Effector memory CD4-positive, alpha-beta T cell (primary cell): ENCODE measurements at places on chromosomes 3 and 15.

DNA sequence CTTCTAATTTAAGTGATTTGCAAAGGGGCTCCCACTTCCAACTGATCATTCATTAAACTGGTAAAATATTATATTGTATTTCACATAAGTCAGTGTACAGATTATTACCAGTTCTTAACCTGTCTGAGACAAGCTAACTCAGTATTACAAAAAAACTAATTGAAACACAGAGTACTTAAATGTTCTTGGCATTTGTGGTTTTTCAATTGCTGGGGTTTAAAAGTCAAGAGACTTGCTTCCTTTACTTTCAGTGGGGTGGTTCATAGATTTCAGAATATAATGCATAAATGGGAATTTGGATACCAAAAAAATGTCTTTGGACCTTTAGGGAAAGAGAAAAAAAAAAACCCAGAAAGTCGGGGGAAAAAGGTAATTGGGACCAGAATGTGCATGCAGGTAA lies 85.0 kb downstream of the ATP10A start:
- no peak for DNase-seq

DNA sequence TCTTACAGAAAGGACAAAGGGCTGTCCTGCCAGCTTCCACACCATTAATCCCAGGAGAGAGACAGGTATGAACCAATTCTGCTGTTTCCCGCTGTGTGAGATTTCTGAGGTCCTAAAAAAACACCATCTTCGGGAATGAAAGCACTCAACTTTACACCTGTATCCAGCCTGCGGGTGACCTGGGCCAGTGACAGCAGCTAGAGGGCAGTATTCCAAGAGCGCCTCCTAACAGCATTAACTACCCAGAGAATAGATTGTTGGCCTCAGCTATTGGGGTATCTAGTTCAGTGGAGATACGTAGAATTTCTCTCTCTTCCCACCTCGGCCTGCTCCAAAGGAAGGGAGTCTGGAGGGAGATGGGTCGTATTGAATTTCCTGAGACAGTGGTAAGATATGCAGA lies 55.1 kb downstream of the WDR76 start:
- no peak for DNase-seq

DNA sequence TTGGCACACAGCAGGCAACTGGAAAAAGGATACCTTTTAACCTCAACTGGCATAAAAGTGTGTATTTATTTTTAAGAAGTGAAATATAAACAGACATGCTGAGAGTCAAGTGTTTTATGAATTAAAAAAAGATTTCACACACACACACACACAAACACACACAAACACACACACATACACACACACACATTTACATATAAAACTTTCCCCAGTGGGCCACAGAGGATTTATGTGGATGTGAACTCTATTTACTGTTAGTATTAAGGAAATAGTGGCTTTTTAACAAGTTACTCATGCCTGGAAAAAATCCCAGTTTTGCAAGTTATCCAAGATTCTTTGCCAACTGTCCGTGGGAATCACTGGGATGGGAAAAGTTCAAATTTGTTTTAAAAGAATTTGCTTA lies 725.9 kb upstream of the NR2F2 start:
- DNase-seq, result no peak

DNA sequence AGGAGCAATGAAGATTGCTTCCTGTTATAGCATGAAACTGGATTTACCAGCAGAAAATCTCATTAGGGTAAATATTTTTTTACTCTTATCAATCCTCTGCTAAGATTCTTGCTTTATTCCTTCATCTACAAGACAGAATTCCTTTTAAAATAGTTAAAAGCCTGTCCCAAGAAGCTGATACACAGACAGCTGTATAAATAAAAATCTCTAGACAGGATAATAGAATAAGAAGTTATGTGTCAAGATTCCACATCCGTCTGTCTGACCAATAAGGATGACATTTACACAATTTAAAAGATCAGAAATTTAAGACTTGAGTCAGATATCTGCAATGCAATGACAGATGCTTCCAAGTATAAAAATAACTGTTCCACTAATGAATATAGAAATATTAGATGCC lies 57.6 kb downstream of the SSR3 start:
- DNase-seq, result no peak

DNA sequence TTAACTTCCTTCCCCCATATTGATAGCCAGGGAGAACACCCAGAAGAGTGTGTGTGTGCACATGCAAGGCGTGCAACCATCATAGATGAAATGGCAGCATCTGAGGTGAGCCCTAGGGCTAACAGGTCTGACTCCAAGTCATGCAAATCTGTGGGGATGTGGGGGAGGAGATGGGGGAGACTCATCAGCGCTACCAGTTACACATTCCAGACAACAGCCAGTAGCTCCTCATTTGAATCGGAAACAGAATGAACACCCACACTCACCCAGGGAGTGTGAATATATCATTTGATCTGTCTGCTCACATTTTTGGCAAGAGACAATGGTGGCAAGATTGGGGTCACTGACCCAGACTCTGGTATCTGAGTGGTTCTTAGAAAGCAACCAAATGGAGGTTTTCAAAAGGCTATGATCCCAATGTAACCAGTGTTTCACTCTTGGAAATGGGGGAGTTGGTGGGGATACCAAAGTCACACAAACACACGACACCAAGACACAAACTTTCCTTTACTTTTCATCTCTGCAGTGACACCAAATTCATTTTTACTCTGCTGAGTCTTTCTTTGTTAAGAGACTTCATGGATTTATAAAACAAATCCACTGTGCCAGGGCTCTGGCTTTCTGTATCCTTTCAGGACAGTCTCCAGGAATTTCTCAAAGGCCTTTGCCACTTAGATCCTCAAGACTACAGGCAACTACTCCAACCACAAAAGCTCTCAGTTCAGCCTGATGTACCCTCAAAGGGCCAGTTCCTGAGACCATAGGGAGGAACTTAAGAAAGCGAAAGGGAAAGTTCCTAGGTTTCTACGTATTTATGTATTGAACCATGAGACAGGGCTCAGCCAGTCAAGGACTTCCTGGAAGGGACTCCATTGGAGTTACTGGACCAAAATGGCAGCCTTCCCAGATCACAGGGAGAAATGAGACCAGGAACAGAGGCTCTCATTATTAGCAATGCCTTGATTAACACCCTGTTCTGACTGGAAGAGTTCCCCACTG lies 2.2 kb downstream of the CDCP1 start:
- no peak for DNase-seq

GRCh38 chr15:95016511-95017229 lies 785.3 kb downstream of the MCTP2 start:
- DNase-seq, result no peak

DNA sequence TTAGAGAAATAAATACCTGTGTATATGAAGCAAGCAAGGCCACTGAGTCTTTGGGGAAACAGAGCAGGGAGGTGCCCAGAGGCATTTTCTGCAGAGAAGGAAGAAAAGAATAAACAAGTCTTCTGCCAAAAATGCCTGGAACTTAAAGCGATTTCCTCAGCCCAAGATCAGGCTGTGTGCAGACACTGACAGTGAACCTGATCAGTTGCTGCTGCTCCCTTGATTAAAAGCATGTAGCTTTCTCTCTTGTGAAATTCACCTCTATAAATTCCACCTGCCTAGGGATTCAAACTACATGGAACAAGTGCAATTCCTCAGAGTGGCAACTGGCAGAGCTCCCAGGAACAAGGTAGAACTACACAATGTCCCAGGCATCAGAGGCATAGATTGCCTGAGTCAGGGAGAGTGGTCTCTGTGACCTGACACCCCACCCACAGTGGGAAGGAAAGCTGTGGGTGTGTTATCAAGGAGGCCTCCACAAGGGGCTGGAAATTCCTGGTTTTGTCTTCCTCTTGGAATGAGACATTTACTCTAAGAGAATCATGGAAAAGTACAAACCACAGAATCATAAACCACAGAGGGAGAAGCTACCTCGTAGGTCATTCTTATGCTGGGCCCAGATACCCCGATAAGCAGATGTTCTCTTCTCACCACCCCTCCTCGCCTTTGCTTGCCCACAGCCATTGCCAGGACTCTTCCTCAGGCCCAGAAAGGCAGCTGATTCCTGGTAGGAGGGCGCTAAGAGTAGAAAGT lies 1.8 kb upstream of the ZBTB38 start:
- DNase-seq, result no peak

- DNase-seq, result no peak
These were observed 159.4 kb downstream of the NEK10 start for GRCh38 chr3:27209617-27210264.

DNA sequence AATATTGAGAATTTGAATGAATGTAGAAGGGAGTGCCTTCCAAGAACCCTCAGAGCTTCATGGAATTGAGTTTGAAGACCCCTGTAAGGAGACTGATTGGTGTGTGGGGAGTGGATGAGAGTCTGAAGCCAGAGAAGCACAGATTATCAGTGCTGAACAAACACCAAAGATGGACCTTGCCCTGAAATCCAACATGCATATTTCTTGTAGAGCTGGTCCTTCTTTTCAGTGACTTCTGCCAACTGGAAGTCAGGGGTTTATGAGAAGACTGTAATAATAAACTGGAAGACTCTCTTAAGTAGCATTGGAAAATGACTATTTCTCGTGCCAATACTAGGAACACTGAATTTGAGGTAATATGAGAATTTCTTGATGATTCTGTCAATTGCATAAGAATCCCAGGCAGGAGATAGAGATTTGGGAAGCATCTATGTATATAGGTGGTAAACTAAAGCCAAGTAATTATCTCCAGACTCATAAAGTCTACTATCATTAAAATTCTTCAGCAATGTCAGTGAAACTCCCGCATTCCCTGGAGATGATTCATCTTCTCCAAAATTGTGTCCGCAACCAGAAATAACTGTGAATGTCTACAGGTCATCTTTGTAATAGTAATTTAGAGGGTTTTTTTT lies 213.8 kb downstream of the IL5RA start:
- DNase-seq, result no peak

GRCh38 chr3:173510565-173510964 lies 113.0 kb downstream of the NLGN1 start:
- no peak for DNase-seq

- no peak for DNase-seq
These were observed 62.2 kb downstream of the MB21D2 start for GRCh38 chr3:192855434-192855833.

DNA sequence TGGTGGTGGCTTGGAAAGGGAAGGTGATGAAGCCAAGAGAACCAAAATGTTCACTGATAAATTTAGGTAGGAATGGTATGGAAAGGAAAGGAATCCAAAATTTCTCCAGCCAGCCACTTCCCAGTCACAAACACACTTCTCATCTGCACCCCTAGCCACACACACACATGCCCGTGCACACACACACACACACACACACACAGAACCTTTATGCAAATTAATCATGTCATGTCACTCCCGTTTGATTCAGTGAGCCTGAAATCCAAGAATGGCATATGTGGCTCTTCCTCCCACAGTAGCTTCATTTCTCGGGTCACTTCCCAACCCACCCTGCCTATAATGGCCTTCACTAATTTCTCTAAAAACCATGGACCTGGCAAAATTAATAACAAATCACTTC lies 3.1 kb upstream of the HLTF start:
- DNase-seq, result no peak
